ENCODE measurements at places on chromosomes 5 and 9.

- DNase-seq: no peak
These were observed 12.1 kb upstream of the ABLIM3 start for GRCh38 chr5:149129181-149129580.

DNA sequence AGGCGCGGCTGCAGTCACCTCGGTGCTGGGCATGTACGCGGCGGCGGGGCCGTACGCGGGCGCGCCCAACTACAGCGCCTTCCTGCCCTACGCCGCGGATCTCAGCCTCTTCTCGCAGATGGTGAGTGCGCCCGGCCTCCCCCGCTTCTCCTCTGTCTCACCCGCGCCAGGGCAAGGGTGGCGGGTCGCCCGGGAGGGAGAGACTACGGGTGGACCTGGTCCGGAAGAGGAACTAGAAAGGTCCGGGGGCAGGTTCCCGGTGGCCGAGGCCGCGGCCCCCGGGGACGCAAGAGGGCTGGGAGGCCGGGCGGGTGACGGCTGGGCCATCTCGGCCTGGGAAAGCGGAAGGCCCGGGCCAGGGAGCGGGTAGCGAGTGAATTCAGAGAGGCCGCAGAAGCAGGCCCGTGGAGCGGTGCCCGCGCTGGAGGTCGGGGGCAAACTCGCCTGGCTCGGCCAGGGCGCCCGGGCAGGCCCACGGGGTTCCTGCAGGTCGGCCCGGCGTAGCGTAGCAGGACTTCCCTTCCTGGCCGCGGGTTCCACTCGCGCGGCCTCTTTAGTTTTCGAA, 711 bp downstream of the IRX1 start:
- DNase-seq: no peak

DNA sequence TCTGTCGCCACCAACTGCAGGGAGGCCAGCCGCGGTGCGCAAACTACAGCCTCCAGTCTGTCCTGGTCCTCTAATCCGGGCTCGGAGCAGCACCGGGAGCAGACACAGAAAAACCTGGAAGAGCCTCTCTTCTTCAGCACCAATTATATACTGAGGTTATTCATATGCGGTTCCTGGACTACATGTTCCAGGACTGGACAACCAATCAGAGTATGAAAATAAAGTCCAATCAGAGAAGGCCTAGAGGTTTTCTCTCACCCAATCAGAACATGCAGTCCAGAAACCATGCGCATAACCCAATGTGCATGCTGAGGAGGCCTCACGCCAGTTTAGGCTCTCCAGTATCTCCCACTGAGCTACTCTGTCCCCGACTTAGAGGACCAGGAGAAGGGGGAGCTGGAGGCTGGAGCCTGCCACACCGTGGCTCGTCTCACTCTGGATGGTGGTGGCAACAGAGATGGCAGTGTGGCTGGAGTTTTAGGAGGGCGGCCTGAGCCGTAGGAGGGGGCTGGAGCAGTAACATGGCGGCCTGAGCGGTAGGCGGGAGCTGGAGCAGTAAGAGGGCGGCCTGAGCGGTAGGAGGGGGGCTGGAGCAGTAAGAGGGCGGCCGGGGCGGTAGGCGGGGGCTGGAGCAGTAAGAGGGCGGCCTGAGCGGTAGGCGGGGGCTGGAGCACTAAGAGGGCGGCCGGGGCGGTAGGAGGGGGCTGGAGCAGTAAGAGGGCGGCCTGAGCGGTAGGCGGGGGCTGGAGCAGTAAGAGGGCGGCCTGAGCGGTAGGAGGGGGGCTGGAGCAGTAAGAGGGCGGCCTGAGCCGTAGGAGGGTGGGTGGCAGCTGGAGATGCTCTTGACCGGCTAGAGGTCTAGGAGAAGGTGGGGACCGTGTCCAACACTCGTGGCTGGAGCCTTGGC, 20.4 kb upstream of the TRIM52 start:
- DNase-seq: no peak

- no peak for DNase-seq
These were observed 198.1 kb downstream of the ENC1 start for GRCh38 chr5:74442466-74442865.

Data from T-helper 2 cell (primary cell).